C1 segment of cervical spinal cord (tissue), 14 donors: ENCODE measurements at places on chromosomes 12 and 14.

DNA sequence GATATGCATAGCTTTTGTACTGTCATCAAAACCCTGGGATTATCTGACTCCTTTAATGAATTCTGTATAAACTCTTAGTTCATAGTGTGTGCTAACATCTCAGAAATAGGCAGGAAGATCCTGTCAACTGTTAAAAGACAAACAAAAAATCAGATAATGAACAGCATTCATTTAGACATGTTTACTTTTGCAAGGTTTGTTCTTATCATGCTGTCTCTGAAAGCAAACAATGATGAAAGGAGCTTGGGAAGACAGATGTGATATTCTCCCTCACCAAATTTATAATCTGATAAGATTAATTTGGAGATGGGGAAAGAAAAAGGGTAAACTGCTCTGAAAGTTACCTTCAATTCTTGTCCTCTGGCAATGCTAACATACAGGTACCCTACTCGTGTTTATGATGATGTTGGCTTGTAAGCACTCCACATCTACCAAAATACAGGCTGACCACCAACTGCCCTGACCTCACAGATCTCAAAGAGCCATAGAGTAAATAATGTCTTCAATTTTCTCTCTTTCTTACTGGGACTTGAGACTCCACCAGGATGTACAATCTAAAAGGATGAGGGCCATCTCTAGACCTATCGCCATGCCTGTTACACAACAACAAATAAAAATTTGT is 233.8 kb downstream of the SSPN start:
- no peak for DNase-seq

DNA sequence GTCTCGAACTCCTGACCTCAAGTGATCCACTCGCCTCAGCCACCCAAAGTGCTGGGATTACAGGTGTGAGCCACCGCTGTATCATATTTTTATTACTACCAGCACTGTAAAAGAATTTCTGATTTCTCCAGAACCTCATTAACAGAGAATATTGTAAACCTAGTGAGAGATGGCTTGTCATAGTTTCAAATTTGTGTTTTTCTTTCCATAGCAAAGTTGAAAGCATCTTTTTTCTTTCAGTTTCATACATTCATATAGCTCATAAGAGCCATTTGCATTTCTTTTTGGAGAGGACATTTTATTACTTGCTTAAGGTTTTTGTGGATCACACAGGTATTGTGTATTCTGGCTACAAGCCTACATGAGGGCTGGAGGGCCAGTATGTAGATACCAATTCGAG is 58.0 kb downstream of the MIS18BP1 start:
- no peak for DNase-seq

GRCh38 chr14:75432411-75432810 is 4.6 kb downstream of the JDP2 start:
- no peak for DNase-seq

GRCh38 chr14:36054353-36055051 is 122.0 kb downstream of the PTCSC3 start:
- DNase-seq = no peak

DNA sequence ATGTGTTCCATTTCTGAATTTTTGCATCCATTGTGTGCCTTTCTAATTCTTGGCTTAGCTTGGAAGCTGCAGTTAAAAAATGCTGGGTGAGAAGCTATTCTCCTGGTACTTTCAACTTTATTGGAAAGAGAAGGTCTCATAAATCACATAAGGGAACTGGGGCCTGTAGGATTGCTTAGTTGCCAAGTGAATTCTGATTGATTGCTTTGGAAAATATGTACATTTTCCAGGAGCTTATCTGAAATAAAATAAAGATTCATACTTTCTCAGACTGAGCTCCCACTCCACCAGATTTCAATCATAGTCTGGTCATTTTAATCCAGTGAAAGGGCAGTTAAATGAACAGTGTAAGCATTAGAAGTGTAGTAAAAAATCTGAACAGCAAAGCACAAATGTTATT is 50.0 kb upstream of the PRICKLE1 start:
- no peak for DNase-seq

DNA sequence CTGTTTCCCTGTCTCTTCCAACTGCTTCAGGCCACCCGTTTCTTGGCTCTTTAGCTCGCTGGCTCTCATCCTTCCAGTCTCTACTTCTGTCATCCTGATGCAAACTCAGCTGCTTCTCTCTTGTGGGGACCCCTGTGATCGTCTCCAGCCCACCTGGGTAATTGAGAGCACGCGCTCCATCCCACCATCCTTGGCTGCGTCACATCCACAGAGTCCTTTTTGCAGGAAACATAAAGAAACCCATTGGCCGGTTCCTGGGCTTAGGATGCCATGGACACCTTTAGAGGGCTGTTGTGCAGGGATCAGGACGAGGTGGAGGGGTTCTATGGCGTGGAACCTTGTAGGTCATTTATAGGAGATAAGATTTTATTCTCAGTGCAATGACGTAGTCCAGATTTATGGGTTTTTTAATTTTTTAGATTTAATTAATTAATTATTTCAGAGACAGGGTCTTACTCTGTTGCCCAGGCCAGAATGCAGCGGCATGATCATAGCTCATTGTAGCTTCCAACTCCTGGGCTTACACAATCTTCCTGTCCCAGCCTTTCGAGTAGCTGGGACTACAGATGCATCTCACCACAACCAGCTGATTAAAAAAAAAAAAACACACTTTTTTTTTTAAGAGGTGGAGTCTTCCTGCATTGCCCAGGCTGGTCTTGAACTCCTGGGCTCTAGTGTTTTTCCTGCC is 82.6 kb downstream of the CCDC92 start:
- no peak for DNase-seq

DNA sequence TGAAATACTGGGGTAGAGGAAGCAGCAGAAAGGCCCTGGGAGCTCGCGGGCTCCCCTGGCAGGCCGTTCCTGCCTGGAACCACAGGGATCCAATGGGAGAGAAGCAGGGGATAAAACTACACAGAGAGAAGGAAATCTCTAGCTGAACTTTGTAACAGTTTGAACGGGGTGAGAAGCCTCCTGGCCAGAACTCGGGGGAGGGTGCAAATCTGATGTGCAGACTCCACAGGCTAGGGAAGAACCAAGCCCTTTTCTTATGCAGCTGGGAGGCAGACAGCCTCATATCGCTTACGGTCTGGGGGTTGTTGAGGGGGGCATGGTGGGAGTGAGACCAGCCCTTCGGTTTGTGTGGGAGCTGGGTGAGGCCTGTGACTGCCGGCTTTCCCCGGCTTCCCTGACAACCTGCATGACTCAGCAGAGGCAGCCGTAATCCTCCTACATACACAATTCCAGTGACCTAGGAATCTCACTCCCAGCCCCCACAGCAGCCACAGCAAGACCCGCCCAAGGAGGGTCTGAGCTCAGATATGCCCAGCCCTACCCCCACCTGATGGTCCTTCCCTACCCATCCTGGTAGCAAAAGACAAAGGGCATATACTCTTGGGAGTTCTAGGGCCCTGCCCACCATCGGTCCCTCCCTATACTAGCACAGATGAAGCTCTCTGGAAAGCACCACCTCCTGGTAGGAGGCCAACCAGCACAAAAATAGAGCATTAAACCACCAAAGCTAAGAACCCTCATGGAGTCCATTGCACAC is 143.0 kb downstream of the TMTC1 start:
- no peak for DNase-seq

DNA sequence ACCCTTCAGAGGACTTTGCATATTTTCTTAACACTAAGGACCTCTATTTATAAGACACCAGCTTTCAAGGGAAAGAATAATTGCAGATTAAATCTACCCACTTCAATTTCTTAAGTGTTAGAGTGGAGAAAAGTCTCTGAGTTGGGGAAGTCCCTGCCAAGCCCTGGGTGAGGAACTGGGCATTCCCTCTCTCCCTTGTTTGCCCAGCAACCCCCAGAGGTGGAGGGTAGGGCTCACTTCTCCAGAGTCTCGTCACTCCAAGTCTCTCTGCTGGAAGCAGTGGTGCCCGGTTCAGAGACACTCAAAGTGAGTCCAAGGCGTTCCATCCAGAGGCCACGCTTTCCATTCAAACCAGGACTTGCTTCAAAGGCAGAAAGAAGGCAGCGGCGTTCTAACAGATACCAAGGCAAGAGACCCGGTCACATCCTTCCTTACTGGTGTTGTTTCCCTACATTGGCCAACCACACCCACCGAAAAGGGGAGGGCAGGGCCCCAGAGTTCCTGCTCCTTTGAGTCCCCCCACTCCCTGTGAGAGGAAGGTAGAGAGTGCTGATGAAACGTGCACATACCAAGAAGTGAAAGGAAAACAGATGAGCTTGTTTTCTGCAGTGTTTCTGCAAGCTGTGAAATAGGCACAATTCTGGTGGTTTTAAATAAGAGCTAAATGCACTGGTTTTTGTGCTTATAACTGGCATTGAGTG is 6.1 kb upstream of the BDKRB2 start:
- no peak for DNase-seq

- no peak for DNase-seq
Observed at GRCh38 chr14:49594347-49595091, 4.2 kb upstream of the LRR1 start.

- DNase-seq = no peak
Observed at GRCh38 chr14:95871531-95871930, 5.1 kb upstream of the TUNAR start.

GRCh38 chr12:2242816-2243215 is 190.0 kb downstream of the CACNA1C start:
- no peak for DNase-seq

DNA sequence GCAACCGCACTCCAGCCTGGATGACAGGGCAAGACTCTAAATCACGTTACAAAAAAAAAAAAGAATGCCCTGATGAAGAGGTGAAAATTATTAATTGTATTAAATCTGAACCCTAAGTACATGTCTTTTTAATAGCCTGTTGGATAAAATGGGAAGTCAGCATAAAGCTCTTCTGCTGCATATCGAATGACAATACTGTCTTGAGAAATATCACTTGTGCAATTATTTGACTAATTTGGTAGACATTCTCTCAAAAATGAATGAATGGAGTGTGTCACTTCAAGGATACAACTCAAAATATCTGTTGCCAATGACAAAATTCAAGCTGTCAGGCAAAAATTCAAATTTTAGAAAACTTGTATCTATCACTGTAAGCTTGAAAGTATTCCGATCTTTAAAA is 38.9 kb downstream of the DNAI7 start:
- no peak for DNase-seq

DNA sequence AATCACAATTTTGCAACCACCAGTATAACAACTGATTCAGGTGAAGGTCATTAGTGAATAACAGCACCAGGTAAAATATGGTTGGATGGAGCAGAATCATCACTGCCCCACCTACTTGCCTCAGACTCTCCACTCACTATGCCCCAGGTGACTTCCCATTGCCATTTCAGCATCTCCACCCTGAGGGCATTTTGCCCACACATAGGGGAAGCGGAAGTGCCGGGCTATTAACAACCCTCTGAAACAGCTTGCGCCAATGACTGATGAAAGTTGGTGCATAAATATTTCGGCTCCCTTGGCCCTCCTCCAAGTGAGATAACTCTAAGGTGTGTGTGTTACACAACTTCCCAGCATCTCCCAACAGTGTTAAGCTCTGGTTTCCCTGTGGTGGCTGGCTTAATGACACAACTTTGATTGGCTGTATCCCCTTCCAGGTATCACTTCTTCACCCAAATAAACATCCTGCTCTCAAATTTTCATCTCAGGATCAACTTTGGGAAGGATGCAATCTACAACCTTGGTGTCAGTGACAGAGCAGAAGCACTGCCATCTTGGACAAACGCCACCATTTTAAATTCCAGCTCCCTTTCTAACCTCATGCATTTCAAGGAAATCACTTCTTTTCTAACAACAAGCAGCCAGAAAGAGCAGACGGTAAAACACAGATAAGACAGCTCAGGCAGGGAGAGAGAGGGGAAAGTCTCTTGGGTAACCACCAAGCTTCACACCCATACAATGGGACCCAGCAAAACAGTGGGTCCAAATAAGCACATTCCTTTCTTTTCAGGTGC is 73.6 kb upstream of the PPP2R5C start:
- DNase-seq = no peak

GRCh38 chr12:58819345-58819744 is 101.0 kb downstream of the LRIG3 start:
- no peak for DNase-seq

GRCh38 chr12:89476232-89476631 is 48.4 kb downstream of the GALNT4 start:
- DNase-seq = no peak

DNA sequence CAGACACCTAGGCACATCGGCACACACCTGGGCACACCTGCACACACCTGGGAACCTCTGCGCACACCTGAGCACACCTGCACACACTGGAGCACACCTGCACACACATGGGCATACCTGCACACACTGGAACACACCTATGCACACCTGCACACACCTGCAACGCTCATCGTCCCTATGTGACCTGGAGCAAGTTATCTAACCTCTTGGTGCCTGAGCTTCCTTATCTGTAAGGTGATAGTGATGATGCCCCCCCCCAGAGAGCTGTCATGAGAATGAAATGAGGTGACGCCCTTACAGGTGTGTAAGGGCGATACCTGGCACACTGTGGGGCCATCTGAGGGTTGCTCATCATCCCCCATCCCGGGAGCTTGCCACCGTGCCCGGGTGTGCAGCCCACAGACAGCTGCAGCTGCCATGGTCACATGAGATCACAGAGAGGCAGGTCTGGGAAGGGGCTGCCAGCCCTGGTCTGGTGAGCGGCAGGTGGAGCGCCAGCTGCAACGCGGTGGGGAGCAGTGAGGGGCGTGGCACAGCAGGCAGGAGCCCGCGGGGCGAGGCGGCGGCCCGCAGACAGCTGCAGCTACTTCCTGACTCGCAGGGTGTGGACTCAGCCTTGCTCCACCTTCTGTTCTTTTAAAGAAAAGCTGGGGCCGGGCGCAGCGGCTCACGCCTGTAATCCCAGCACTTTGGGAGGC is 59.9 kb upstream of the FBRSL1 start:
- no peak for DNase-seq

- no peak for DNase-seq
Observed at GRCh38 chr12:3172124-3173007, 95.2 kb downstream of the TSPAN9 start.

DNA sequence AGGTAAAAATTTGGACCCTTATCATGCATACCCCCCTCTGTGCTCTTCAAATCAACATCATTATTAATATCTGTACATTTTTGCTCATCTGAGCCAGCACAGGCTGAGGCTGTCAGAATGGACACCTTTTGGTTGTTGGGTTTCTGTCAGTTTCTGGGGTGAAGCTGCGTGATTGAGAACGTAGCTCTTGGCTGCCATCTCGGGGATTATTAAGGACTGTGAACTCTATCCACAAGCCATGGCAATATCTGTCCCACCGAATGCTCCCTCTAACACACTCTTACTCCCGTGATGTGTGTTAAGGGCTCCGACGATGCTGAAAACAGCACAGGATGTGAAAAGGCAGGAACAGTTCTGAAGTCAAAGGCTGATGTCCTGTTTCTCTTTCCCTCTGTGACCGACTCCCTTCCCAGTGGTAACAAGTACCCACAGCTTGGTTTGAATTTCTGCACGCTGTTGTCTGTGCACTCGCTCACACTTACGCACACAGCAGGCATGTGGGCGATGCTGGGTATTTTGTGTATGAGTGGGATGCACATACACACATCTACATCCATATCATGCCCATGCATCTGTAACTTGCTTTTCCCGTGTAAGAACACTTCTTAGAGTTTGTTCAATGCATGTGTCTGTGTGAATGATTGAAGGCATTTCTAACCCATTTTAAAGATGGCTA is 405.6 kb downstream of the TMEM121 start:
- no peak for DNase-seq
